ENCODE measurements at places on chromosomes 12 and 14.

DNA sequence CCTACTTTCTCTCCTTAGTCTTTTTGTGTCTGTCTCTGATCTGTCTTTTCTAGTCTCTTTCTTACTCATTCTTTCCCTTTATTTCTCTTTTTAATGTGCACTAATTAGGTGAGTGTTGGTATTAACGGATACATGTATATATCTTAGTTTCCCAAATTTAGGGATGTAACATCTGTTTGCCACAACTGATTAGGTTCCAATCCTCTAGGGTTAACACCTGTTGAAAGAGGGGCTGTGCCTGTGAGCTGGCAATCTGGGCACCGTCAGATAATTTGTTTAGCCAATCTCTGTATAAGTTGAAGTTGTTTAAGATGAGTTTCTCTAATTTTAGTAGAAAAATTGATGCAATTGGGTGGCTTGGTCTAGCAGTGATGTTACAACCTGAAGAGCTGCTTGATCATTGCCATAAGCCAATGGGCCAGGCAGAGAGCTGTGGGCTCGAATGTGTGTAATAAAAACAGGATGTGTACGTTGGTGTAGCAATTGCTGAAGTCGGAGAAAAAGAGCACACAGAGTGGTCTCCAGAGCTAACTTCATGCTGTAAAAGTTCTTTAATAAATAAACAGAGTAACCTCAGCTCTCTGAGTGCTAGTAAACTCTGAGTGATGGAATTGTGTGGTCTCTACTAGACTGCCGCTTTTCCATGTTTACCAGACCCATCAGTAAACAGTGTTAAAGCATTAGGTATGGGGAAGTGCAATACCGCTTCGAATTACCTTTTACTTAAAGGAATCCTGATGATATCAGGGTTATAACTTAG, 18.3 kb upstream of the LYZ start:
- DNase-seq: no peak

GRCh38 chr14:36467332-36467731, 52.7 kb downstream of the NKX2-1 start:
- DNase-seq: no peak

GRCh38 chr14:91111443-91111842, 2.4 kb upstream of the DGLUCY start:
- no peak for DNase-seq

DNA sequence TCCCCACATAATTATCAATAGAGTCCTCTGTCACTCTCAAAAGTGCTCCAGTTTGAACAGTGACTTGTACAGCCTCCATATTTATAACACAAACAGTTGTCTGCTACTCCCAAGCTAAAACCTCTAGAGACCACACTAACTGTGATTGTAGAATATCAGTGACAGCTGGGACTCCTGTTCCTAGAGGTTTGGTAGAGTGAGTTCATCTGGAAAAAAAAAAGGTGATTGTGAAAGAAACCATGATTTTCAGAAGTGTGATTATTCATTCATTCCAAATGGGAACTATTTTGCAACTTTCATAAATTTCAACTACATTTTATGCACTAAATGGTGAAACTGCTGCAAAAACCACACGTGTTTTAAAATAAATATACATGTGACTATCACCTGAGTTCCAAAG, 128.0 kb upstream of the PLXNC1 start:
- no peak for DNase-seq

DNA sequence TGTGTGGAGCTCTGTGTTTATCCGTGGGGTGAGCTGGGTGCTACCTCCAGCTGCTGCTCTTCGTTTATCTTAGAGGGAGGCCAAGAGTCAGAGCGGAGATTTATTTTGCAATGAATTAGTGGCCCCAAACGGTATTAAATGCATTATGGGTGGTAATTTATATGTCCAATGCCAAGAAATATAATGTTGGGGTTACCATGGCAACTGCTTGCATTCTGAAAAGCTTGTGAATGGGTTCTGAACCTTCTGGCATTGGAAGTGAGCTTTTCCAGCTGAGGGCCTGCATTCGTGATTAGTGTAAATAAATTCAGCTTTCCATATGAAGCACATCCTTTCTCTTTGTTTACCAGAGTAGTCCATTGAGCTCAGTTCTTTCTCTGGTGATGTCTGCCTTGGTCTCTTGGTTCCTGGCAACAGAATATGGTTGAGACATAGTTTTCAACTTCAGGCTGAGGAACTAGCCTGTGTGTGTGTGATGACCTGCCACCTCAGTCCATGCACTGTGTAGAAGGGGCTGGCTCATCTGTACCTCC, 51.8 kb downstream of the TRAF3 start:
- no peak for DNase-seq

DNA sequence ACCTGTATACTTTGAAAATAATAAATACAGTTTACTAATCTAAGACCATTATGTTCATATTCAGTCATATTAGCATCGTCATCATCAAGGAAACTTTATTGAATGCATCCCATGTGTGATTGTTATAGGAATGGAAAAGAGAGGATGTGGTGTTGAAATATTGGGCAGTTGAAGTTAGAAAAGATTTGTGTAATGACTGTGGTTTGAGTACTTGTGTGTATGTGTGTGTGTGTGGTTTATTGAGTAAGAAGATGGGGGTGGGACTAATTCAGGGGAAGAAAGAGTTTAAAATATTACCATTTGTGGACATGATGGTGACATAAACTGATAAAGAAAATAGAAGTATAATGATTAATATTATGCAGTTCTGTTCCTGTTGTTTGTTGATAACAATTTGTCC, 238.7 kb upstream of the SEL1L start:
- no peak for DNase-seq

GRCh38 chr14:74591394-74591793, 20.6 kb downstream of the LTBP2 start:
- no peak for DNase-seq

DNA sequence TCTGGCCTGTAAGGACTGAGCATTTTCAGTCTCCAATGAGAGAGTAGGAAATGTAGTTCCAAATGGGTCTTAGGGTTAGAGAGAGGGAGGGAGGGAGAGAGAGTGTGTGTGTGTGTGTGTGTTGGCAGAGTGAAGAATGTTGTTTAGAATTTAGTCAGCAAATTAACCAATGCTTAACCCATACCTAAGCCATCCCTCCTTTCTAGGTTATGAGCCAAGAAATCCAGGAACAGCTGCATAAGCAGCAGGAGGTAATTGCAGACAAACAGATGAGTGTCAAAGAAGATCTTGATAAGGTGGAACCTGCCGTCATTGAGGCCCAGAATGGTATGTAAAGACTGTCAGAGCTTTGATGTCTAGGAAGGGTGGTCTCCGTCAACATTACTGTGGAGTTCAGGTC, 56.9 kb downstream of the HSP90AA1 start:
- DNase-seq: no peak

DNA sequence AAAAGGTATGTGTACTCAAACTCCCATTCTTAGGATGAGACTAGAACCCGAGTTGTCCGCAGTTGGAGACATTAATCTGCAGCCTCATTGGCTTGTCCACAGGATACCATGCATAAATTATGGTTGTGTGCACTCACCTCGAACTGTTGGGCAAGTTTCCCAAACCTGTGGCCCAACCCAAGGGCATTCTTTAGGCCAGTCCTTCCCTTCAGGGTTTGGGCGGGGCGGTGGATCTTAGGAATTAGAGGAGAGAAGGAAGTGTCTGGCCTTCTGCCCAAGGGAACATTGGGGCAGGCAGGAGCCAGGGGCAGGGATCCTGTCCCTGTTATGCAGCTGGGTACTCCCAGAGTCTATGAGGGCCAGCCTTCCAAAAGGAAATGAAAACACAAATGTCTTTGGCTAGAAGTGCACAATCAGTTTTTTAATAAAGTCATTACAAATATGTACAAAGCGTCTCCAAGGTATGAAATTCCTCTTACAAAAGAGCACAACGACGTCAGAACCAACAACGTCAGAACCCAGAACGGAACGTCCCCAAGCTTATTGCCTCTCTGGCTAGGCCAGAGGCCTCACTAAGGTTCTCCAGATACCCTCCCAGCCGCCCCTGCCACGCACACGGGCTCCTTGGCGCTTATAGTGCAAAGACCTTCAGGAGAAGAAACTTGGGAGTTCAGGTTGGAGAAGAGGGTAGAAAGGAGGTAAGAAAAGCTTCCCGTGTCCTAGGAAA, 25.3 kb downstream of the HRK start:
- no peak for DNase-seq

DNA sequence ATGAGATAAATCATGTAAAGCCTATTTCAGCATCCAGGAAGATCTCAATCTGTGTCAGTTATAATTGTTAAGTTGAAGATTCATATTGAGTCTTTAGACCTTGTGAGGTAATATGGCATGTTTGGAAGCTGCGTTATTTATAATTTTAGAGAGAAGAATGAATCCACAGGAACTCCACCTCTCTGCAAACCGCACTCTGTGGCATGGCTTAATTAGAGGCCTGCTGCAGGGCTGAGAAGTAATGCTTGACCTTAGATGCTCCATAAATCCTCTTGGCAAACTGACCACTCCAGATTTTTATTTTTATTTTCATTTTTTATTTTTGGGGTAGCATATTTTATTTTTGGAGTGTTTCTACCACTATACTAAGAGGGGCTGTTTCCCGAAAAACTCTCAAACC, 28.8 kb downstream of the BCAT1 start:
- DNase-seq: no peak

- DNase-seq: no peak
Measured at GRCh38 chr12:48187916-48188695, 4.7 kb downstream of the CCDC184 start.

DNA sequence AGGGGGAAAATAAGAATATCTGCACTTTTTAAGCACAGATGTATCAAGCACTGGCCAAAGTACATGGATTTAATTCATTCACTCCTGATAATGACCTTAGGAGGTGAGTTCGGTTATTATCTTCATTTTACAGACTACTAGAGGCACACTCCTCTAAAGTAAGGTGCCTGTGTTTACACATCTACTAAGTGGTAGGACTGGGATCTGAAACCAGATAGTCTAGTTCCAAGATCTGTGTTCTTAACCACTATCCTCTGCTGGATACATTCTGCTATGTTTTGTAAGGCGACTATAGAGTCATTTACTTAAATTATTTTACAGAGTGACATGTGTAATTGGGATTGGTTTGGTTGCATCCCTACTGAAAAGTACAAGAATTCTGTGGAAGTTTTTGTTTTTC, 175.3 kb downstream of the ESR2 start:
- no peak for DNase-seq

DNA sequence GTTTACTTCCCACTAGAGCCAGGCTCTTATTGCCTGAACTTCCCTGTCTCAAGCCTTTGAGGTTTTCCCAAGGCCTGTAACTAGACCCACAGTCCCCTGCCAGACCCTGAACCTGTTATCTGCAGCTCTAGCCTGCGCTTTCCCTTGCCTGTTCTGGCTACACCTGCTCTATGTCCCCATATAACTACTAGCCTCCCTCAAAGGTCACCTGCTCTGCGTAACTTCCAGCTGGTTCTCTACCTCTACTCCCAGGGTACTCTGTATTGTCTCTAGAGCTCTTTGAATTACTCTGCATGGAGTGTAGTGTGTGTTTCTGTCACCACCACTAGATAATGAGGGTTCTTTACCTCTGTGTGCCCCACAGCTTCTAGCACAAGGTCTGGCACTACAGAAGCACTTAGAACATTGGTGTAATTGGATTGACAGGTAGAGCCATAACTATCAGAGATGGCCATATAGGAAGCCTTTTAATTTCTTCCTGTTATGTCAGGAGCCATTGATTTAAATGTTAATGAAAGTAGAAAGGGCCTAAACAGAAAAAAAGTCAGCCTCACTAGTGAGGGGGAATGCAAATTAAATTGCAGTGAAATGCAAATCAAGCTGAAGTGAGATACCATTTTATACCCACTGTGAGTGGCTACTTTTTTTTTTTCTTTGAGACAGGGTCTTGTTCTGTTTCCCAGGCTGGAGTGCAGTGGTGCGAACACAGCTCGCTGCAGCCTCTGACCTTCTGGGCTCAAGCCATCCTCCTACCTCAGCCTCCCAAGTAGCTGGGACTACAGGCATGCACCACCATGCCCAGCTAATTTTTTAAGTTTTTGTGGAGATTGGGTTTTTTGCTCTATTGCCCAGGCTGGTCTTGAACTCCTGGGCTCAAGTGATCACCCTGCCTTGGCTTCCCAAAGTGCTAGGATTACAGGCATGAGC, 47.8 kb downstream of the EID3 start:
- no peak for DNase-seq

GRCh38 chr12:83996671-83997070, 915.9 kb downstream of the SLC6A15 start:
- no peak for DNase-seq

- DNase-seq: no peak
Measured at GRCh38 chr12:115932066-115932465, 345.4 kb downstream of the MED13L start.

- no peak for DNase-seq
Measured at GRCh38 chr12:118373616-118374015, 909 bp upstream of the TAOK3 start.

GRCh38 chr12:109047081-109047805, 5.1 kb upstream of the USP30 start:
- DNase-seq: no peak

GRCh38 chr14:36952689-36953088, 219.7 kb downstream of the SLC25A21 start:
- no peak for DNase-seq

DNA sequence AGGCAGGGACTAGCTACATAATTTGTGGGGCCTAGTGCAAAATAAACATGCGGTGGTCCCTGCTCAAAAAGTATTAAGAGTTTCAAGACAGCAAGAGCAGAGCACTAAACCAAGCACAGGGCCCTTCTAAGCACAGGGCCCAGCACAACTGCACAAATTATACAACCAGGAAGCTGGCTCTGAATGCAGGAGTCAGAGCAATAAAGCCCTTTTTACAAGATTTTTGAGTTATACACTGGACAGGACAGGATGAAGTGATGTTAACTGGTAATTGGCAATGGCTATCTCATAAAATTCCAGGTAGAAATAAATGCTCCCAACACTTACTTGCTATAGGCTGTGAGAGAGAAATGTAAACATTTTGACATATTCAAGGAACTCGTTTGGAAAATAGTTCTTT, 86.2 kb upstream of the GPHB5 start:
- no peak for DNase-seq

DNA sequence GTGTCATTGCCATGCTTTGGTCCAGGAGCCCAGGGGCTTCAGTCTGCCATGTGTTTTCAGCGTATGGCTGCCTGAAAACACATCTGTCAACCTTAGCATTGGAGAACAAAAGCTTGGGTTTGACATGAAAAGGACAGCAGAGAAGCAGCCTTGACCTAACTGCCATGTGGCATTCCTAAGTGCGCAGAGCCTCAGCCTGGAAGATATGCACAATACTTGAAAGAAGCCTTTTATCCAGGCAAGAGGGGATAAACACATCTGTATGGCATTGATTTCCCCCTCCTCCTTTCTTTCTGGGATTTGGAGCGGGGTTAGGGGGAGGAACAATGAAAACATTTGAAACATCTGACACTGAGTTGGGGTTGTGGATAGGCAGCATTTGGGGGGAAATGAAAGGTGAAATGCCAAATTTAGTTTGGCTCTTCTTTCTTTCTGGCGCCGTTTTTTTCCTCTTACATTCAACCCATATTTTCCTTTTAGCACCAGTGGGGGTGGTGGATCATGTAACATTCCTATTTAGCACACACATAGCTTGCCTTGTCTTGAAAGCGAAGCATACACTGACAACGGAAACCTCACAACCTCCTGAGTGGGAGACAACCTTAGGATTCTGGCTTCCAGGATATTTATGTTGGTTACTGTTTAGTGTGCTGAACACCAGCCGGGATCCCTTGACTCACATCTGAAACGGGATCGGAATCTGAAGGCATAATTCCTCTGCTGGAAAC, 177.0 kb downstream of the C12orf75 start:
- no peak for DNase-seq

- no peak for DNase-seq
Measured at GRCh38 chr14:102539544-102540314, 30.2 kb upstream of the ANKRD9 start.

All from activated effector memory CD4-positive, alpha-beta T cell treated with anti-CD3 and anti-CD28 coated beads, Interleukin-2, amount 50 U/mL, for 16 hours (primary cell).